ENCODE measurements at places on chromosomes 2 and 18.

GRCh38 chr2:209534228-209534627 is 110.4 kb downstream of the MAP2 start:
- H3K36me3 ChIP-seq, result no peaks in the 10 kb centered on the region
- no peak overlapping the region for H3K4me3 ChIP-seq
- DNase-seq, result no peak
- H3K4me1 ChIP-seq, result no peaks in the 10 kb centered on the region
- no peaks in the 10 kb centered on the region for H3K27me3 ChIP-seq
- no peak overlapping the region for H3K27ac ChIP-seq

DNA sequence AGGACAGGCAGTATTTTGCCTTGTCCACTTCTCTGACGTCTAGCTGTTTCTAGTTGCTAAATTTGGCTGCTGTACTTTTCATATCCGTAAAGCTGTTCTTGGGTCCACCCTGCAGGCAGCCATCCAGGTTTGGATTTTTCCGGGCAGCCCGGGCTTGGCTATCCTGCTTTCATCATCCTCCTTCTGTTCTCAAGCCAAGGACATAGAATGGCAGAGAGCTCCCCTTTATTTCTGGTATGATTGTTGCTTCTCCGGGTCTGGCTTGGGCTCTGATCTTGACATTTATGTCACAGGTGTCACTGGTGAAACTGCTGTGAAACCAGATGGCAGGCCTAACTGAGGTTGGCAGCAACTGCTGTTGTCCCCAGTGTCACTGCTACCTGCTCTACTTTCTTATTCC is 35.5 kb downstream of the SCN2A start:
- H3K27me3 ChIP-seq, result no peaks in the 10 kb centered on the region
- no peak overlapping the region for H3K27ac ChIP-seq
- DNase-seq, result no peak
- no peaks in the 10 kb centered on the region for H3K4me1 ChIP-seq
- no peak overlapping the region for H3K4me3 ChIP-seq

DNA sequence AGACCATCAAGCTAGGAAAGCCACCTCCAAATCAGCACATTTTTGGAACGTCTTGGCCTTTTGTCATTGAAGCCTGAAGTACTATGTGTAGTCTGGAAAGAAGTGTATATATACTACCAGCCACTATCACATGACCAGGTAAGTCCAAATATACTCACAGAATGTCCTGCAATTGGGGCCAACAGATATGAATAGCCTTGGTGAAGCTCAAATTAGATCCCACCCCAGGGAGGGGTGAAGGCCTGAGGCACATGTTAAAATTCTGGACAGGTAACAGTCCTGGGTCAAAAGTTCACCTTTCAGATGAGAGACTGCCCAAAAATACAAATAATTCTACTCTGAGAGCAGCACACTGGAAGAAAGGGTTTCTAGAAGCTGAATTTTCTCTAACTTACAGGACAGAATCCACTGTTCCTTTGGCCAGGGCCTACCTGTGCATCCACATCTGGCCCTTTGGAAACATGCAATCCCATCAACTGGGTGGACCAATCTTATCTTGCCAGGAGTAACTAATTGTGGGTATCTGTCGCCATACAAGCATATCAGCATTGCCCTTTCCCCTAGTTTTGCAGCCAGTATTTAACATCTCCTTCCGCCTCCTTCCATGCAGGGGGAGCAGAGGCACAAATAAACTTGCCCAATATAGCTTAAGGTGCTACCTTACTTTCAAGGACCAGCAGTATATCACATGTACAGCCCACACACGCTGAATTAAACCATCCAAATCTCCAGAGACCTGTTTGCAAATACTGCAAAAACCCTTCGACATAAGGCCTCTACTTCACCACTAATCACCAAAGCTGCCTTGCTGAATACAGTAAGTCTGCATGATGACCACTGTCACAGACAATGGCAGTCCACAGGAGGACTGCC is 67.8 kb downstream of the EIF5B start:
- no peak overlapping the region for H3K4me3 ChIP-seq
- DNase-seq, result no peak
- H3K4me1 ChIP-seq, result no peaks in the 10 kb centered on the region
- H3K27ac ChIP-seq, result no peak overlapping the region
- no peaks in the 10 kb centered on the region for H3K27me3 ChIP-seq

- no peak overlapping the region for H3K27ac ChIP-seq
- no peaks in the 10 kb centered on the region for H3K36me3 ChIP-seq
- no peaks in the 10 kb centered on the region for H3K27me3 ChIP-seq
Observed at GRCh38 chr2:206289391-206289790, 14.9 kb downstream of the ZDBF2 start.

- H3K36me3 ChIP-seq, result no peaks in the 10 kb centered on the region
- no peak for DNase-seq
- no peak overlapping the region for H3K27ac ChIP-seq
- H3K27me3 ChIP-seq, result no peaks in the 10 kb centered on the region
- H3K4me3 ChIP-seq, result no peak overlapping the region
Observed at GRCh38 chr2:40914666-40915065, 462.8 kb upstream of the SLC8A1 start.

GRCh38 chr2:218607436-218608115 is at the start of gene PLCD4:
Gene PLCD4 (plus strand): TSS chr2:218607899. CDS start chr2:218615740, 7,841 bp downstream.
- peaks cover 10% of the 10 kb centered on the region for H3K4me1 ChIP-seq
- H3K4me3 ChIP-seq, result no peak within 1 kb of the TSS
- H3K27me3 ChIP-seq, result peaks cover 2% of the 10 kb centered on the region

- no peaks in the 10 kb centered on the region for H3K4me1 ChIP-seq
- H3K36me3 ChIP-seq, result no peaks in the 10 kb centered on the region
- no peaks in the 10 kb centered on the region for H3K27me3 ChIP-seq
- H3K27ac ChIP-seq, result no peak overlapping the region
Observed at GRCh38 chr2:104774631-104775030, 79.3 kb upstream of the POU3F3 start.

GRCh38 chr18:50111398-50111797 is 83.5 kb downstream of the MYO5B start:
- H3K27me3 ChIP-seq, result no peaks in the 10 kb centered on the region
- H3K27ac ChIP-seq, result no peak overlapping the region
- H3K36me3 ChIP-seq, result no peaks in the 10 kb centered on the region
- DNase-seq, result no peak
- H3K4me3 ChIP-seq, result no peak overlapping the region
- no peaks in the 10 kb centered on the region for H3K4me1 ChIP-seq

GRCh38 chr18:23196119-23197007 is 61.1 kb downstream of the CABLES1 start:
- no peak for DNase-seq
- no peaks in the 10 kb centered on the region for H3K27me3 ChIP-seq
- no peak overlapping the region for H3K4me3 ChIP-seq
- no peak overlapping the region for H3K27ac ChIP-seq
- peaks cover 24% of the 10 kb centered on the region for H3K36me3 ChIP-seq
- peaks cover 35% of the 10 kb centered on the region for H3K4me1 ChIP-seq

GRCh38 chr2:218897394-218898108 is 16.9 kb downstream of the WNT10A start:
- no peaks in the 10 kb centered on the region for H3K4me1 ChIP-seq
- no peak overlapping the region for H3K4me3 ChIP-seq
- no peak for DNase-seq
- H3K36me3 ChIP-seq, result no peaks in the 10 kb centered on the region
- H3K27me3 ChIP-seq, result peaks cover 75% of the 10 kb centered on the region

DNA sequence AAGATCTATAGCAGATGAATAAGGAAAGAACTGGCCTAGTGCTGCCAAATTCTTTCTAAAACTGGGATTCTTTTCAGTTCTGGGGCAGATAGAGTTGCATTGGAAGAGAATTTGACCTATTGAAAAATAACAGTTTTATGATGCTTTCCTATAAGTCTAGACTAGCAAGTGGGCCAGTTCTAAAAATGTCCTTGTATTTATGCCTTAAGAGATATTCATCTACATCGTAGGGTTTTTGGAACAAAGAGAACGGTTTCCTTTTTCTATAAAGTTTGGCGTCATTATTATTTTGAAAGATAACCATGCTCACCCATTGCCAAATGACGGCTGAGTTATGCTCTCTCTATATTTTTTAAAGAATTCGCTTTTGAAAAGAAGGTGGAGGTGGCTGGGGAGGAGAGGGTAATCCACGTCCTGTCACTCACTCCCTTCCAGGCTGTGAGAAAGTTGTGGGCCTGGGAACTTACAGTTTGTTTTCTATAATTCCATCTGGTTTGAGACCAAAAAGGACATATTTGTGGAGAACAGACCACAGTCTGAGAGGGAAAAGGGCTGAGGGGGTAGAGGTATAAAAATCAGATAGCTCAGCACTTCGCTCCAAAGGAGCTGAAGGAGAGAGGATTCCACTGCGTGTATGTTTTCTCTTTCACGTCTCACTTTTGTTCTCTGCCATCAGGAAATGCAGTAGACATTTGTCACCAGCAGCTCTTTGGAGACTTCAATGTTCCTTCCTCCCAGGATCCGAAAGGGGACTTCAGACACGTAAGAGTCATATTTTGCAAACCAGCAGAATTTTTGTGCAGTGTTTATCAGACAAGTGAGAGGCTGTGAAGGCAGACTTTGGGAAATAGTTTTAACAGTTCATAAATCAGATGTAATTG is 281.9 kb upstream of the FN1 start:
- peak overlapping the region; percentile 92 for H3K27ac ChIP-seq
- H3K4me1 ChIP-seq, result peaks cover 45% of the 10 kb centered on the region
- H3K4me3 ChIP-seq, result no peak overlapping the region

GRCh38 chr2:206354129-206354528 is 79.7 kb downstream of the ZDBF2 start:
- no peak overlapping the region for H3K4me3 ChIP-seq
- no peaks in the 10 kb centered on the region for H3K4me1 ChIP-seq
- peaks cover 3% of the 10 kb centered on the region for H3K27me3 ChIP-seq
- H3K36me3 ChIP-seq, result no peaks in the 10 kb centered on the region
- H3K27ac ChIP-seq, result no peak overlapping the region

DNA sequence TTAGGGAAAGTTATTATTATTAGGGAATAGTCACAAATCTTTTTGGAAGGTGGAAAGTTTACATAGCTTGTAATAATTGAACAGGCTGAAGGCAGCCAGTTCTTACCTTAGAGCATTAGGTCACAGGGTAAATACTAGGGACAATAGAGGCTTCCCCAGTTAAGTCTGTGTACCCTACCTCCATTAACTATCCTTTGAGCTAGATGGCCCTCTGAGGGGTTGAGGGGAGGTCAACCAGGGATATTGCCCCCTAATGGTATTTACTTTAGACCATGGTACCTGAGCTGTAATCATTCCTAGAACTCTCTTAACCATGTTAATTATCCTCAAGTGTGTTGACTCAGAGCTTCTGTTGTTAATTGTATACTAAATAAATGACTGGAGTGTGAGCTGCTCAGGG is 120.5 kb upstream of the SCN7A start:
- no peak overlapping the region for H3K27ac ChIP-seq
- no peaks in the 10 kb centered on the region for H3K36me3 ChIP-seq
- H3K27me3 ChIP-seq, result no peaks in the 10 kb centered on the region
- no peaks in the 10 kb centered on the region for H3K4me1 ChIP-seq
- no peak for DNase-seq

- H3K4me1 ChIP-seq, result no peaks in the 10 kb centered on the region
- H3K27me3 ChIP-seq, result no peaks in the 10 kb centered on the region
- H3K36me3 ChIP-seq, result no peaks in the 10 kb centered on the region
- H3K4me3 ChIP-seq, result no peak overlapping the region
Observed at GRCh38 chr2:116250376-116250775, 1564.1 kb upstream of the DDX18 start.

- H3K27me3 ChIP-seq, result no peaks in the 10 kb centered on the region
- no peak overlapping the region for H3K4me3 ChIP-seq
Observed at GRCh38 chr18:58362027-58362575, 266.8 kb downstream of the ALPK2 start.

DNA sequence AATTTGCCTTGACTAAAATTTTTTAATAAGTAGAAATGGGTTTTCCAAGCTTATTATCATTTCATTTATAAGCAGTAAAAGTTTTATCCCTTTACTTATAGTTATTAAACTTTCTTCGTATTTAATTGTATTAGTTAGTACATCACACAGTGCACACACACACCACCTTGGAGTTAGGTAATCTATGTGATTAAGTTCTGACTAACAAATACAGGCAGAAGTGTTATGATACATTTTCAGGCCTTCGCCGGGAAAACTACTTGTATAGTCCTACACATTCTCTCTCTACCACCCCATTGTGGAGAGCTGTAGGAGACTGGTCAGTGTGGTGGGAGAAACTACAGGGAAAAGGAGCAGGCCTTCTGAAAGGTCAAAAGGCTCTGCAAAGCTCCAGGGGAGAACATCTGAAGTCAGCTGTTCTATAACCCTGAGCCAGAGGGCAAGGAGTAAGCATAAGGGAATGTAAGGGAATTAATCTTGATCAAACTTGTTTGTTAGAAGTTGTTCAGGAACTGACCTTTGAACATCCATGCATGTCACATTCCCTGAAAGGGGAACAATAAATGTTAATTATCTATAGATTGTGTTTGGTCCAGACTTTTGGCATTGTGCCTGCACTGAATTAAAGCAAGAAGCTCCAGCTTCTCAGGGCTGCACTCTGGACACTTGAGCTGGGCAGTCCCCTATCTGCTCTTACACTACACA is 231.7 kb downstream of the FSIP2 start:
- H3K27ac ChIP-seq, result no peak overlapping the region
- H3K4me3 ChIP-seq, result no peak overlapping the region
- H3K36me3 ChIP-seq, result no peaks in the 10 kb centered on the region
- H3K27me3 ChIP-seq, result no peaks in the 10 kb centered on the region
- no peaks in the 10 kb centered on the region for H3K4me1 ChIP-seq
- DNase-seq, result peak; percentile 21

DNA sequence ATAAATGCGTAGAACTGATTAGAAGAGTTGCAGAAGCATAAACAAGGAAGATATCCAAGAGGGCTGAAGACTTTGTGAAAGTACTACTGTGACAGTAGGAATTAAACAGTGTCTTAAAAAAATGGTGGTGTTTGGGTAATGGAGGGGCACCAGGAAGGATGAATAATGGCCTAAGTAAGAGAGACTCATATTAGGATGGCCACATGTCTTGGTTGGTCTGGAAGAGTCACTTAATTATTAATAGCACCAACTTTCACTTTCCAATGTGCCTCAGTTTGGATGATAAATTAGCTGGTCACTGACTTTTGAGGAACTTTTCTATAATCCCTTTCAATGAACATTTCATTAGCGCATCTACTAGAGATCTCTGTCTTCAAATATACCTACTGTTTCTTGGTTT is 372.2 kb downstream of the NYAP2 start:
- DNase-seq, result no peak
- H3K36me3 ChIP-seq, result no peaks in the 10 kb centered on the region
- no peaks in the 10 kb centered on the region for H3K27me3 ChIP-seq
- H3K27ac ChIP-seq, result no peak overlapping the region
- no peak overlapping the region for H3K4me3 ChIP-seq

GRCh38 chr2:234917211-234917975 is 34.4 kb upstream of the SH3BP4 start:
- no peak overlapping the region for H3K27ac ChIP-seq
- H3K4me3 ChIP-seq, result no peak overlapping the region
- DNase-seq, result no peak
- H3K4me1 ChIP-seq, result no peaks in the 10 kb centered on the region
- H3K36me3 ChIP-seq, result no peaks in the 10 kb centered on the region

DNA sequence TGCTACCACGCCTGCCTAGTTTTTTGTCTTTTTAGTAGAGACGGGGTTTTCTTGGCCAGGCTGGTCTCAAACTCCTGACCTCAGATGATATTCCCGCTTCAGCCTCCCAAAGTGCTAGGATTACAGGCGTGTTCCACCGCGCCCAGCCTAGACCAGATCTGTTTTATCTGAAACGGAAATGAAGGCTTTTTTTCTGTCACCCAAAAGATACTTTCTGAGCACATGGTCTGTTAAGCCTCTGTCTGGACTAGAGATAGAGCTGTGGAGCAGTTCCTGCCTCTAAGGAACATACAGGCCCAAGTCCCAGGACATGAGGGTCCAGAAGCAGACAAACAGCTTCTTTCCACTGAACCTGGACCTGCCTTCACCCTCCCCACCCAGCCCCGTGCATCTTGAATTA is 43.6 kb upstream of the PTMA start:
- no peak for DNase-seq
- H3K4me3 ChIP-seq, result no peak overlapping the region
- no peak overlapping the region for H3K27ac ChIP-seq
- H3K27me3 ChIP-seq, result no peaks in the 10 kb centered on the region
